CD4-positive, alpha-beta T cell treated with Interleukin-21 for 1 hour (primary cell): ENCODE measurements at places on chromosomes 7 and 10.

DNA sequence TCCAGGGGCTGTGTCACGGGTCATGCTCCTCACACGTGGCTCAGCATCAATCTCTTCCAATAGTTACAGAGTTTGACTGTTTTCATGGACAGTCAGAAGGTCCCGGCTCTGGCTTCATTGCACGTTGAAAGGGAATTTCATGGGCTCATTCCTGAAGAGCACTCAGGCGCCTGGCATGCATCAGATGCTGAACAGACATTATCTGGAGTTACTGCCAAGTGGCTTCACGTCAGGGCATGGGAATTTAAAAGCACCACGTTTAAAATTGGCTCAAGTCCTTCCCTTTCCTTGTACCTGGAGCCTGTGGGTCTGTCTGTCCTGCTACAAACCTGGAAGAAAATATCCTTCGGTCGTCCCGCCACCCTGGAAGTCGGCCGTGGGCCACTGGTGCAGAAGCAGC lies 50.4 kb downstream of the CFAP46 start:
- no peak for DNase-seq

DNA sequence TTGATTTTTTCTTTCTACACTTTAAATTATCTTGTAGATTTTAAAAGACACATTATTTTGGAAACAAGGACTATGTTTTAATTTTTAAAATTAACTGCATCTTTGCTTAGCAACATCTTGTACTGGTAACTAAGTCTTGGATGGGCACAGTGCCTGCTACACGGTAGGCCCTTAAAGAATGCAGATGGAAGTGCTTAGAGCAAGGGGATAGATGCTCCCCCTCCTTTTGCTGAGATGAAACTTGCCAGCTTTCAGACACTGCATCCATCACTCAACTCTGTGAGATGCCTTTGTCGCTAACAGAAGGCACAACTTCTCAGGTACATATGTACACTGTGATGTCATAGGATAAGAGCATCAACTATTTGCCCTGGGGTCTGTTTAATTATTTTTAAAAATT lies 103.9 kb downstream of the LRRC18 start:
- DNase-seq: no peak

- no peak for DNase-seq
Measured at GRCh38 chr7:120170834-120171233, 102.1 kb upstream of the KCND2 start.

DNA sequence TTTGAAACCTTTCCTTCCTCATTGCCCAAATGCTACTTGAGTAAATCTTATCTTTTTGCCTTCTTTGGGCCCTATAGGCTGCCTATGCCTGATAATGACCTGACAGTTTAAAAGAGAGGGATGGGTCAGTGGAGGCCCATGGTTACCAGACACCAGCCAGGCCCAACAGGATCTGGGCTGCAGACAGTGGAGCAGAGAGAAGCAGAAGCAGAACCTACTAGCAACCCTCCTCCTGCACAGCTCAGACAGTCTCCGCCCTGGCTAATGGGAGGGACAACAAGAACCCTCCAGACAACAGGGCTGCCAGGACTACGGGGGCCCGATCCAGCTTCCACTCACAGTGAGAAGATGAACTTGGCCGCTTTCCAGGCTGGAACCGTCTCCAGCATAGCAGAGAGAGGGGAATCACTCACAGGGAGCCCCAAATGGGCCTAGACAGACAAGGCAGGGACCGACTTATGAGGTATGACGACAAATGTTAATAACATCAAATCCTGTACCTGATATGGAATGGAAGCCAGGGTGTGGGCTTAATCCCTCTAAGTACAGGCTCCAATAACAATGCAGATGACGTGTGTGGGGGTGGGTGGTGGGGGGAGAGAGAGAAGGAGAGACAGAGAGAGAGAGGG lies 31.7 kb upstream of the DGKI start:
- DNase-seq: no peak

GRCh38 chr10:35421553-35422178 lies 85.4 kb downstream of the CCNY start:
- no peak for DNase-seq

DNA sequence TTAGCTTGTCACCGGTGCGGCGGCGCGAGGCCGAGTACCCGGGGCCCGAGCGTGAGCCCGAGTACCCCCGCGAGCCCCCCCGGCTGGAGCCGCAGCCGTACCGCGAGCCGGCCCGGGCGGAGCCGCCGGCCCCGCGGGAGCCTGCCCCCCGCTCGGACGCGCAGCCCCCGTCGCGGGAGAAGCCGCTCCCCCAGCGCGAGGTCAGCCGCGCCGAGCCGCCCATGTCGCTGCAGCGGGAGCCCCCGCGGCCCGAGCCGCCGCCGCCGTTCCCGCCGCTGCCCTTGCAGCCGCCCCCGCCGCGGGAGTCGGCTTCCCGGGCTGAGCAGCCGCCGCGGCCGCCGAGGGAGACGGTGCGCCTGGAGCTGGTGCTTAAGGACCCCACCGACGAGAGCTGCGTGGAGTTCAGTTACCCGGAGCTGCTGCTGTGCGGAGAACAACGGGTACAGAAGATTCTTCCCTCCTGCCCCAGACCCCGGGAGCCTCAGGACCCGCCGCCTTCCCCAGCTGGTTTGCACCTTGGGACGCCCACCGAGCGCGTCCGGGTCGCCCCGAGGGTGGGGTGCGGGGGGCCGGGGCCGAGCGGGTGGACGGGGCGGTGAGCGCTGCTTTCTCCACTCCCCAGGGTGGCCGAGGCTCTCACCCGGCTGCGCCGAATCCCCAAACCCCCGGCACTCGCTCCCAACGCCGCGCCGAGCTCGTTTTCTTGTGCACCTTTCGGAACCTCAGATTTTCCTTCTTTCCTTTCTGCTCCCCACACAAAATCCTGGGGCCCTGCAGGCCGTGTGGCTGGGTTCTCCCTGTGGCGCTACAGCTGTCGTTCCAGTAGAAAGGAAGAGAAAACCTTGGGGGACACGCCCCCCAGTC lies 708 bp downstream of the UBN2 start:
- peak; percentile 17 for DNase-seq

- no peak for DNase-seq
Measured at GRCh38 chr10:100729862-100730724, 15.3 kb upstream of the PAX2 start.

GRCh38 chr7:6917258-6917657 lies 91.2 kb upstream of the CCZ1B start:
- no peak for DNase-seq

DNA sequence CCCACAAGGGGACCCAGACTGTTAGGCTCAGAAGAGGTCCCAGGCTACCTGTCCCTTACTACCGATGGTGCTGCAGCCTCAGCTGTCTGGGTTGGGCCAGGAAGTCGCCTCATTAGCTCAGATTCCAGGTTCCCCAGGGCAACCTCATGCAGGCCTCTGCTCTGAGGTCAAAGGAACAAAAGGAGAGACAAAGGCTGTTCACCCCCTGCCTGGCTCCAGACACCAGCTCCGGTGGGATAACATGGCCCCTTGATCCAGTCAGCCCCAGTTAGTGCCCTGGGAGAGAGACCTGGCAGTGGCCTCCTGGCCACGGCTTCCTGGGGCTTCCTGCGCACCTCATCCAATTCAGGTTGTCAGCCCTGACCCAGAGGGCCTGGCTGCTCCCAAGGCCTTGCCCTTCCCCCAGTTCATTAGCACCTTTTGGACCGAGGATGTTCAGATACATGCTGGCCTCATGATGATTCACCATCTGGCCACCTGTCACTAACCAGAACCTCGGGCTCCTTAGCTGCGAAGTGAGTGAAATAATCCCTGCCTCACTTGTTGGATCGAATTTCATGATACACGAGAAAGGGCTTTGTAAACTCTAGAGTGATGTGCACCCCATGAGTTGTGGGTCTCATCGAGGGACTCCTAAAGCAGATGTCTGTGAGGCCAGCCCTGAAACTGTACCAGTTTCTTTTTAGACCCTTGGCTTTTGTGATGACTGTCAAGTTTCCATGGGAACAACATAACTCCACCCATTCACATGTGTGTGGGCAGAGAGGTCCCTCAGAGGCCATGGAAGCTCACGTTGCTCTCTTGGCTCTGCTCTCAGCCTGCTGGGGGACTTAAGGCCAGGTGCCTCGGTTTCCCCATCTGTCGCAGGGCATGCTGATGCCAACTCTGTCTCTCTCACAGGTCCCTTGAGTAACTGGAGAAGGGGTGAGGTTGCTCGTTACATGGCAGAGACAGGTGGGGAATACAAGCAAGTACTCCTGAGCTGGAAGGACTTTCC lies 79.5 kb upstream of the PCBD1 start:
- no peak for DNase-seq

DNA sequence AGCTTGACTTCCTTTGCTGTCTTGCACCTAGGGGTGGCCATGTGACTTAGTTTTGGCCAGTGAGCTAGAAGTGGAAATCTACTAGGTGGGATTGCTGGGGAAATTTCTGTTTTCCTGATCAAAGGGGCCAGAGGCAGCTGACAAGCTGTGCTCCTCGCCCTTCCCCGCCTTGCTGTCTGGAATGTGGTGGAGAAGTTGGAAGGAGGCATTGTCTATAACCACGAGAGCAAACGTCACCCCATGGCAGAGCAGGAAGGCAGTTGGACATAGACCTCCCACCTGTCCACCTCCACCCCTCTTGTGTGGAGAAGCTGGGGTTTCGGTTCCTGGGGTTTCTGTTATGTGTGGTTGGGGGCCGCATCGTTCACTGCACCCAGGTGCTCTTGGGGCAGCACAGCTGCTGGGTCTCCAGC lies 7.3 kb downstream of the SFRP5 start:
- no peak for DNase-seq

DNA sequence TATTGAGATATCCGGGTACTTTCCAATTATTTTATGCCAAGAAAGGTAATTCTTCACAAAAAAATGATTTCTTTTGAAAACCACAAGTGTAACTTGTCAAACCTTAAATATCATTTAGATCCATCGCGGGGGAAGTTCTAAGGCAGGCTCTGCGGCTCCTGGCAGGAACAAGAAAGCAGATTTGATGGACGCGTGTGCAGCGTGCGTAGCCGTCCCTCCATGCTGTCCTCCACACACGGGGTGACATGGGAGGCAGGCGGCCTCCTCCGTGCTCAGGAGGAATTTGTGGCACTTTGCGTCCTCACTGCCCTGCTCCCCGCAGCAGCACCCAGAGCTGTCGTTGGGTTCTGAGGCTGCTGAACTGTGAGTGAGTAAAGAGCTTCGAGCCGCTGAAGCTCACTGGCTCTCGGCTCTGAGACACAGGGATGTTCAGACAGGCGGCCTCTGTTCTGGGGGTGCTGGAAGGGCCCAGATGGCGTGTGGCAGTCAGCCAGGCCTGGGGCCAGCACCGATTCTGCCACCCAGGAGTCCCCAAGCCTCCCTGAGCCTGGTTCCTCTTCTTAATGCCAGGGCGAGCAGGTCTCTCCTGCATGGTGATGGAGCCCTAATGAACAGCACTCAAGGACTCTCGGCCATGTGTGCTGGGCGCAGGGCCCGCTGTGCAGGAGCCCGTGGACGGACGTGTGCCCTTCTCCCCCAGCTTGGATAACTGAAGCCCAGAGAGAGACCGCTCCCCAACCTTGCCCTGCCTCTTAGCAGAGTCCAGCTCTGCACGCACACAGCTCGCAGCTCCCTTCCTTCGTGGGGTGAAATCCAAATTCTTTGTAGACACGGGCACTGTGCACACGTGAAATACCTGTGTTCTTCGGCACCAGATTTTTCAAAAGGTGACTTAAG lies 185.4 kb upstream of the SHH start:
- no peak for DNase-seq

- no peak for DNase-seq
Measured at GRCh38 chr10:34433241-34434076, 381.6 kb downstream of the PARD3 start.

DNA sequence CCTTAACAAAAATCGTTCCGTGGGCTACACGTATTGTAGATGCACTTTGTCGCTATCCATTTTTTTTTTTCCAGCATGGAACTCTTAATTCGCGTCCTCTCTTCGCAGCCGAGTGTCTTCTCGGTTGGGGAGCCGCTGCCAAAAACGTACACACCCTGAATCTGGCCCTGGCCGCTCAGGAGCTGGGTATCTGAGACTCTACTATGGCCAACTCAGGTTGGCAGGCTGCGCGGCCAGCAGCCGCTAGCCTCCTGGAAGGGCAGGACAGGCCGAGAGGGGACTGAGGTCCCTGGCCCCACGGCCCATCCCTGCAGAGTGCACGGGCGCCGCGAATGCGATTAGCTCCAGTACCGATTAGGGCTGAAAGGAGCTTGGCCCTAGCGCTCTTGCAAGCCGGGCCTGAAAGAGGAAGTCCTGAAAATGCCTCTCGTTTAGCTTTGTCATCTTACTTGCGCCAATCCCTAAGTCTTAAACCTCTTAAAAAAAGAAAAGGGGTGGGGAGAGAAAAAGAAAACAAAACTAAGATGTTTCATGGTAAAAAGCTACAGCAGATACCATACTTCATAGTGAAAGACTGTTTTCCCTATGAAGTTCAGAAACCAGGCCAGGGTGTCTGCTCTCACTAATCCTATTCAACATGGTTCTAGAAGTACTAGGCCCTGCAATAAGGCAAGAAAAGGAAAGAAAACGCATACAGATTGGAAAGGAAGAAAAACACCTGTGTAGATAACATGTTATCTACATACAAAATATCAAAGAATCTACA lies 113.2 kb upstream of the RHEB start:
- DNase-seq: peak; percentile 73

DNA sequence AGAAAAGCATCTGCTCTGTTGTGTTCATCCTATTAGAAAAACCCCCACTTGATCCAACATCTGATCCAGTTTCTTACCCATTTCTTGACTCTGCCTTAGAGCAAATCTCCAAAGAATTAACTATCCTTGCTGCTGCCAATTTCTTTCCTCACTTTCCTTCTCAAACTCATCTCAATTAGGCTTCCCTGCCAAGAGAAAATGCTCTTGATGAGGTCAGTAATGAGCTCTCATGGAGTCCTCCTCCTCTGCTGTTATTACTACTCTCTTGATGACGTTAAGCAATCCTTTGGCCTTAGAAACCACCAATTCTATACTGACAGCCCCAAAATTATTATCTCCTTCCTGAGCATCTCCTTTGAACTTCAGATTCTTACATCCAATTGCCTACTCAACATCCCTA lies 162.0 kb upstream of the FAM13C start:
- no peak for DNase-seq

- no peak for DNase-seq
Measured at GRCh38 chr7:11413901-11414300, 418.1 kb downstream of the THSD7A start.

GRCh38 chr7:132464740-132465139 lies 111.5 kb downstream of the PLXNA4 start:
- no peak for DNase-seq

GRCh38 chr10:48758411-48758810 lies 73.7 kb downstream of the WDFY4 start:
- DNase-seq: no peak

DNA sequence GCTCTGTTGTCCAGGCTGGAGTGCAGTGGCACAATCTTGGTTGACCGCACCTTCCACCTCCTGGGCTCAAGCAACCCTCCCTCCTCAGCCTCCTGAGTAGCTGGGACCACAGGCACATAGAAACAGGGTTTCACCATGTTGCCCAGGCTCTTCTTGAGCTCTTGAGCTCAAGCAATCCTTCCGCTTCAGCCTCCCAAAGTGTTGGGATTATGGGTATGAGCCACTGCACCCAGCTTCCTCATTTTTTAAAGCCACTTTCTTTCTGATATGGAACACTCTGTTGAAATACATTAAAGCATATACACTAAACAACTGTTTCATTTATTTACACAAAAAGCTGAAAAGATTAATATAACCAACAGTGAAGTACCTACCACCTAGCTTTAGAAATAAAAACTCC lies 117.2 kb downstream of the CLEC2L start:
- DNase-seq: no peak

- DNase-seq: no peak
Measured at GRCh38 chr7:70321016-70321590, 722.8 kb downstream of the AUTS2 start.

GRCh38 chr7:122067077-122067476 lies 77.0 kb downstream of the AASS start:
- DNase-seq: no peak

- DNase-seq: peak; percentile 83
Measured at GRCh38 chr10:43461950-43462349, 25.0 kb downstream of the ZNF487 start.
